ENCODE measurements at places on chromosomes 1 and 21.

DNA sequence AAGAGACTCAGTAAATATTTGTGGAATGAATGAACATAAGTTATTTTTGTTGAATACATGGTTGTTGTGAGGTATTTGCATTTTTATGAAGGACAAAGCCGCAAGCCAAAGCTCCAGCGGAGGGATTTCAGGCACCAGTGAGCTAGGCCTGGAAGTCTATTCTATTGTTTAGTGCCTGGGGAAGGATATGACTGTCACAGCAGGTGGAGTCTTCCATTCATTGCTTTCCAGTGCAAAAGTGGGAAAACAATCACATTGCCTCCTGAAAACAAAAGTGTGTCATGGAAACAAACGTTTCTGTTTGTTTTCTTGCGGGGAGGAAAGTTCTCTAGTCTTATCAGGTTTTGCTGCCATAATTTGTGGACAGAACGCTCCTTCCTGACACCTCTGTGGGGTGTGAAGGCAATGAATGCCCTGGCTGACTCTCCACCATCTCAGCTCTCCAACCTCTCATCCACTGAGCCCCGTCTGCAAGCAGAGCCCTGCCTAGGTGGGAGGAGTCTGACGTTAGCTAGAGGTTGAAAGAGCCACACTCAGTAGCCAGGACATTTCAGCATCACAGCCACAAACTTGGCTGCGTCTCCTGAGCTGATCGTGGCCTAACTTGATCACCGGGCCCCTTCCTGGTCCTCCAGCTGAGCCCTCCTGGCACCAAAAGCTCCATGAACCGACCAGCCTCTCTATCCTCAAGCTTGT, 739.1 kb downstream of the MATN1 start:
- no peak for DNase-seq

- no peak for DNase-seq
These were observed 90.0 kb downstream of the VWA5B1 start for GRCh38 chr1:20380616-20381035.

- no peak for DNase-seq
These were observed 82.4 kb upstream of the C21orf91 start for GRCh38 chr21:17901458-17902079.

DNA sequence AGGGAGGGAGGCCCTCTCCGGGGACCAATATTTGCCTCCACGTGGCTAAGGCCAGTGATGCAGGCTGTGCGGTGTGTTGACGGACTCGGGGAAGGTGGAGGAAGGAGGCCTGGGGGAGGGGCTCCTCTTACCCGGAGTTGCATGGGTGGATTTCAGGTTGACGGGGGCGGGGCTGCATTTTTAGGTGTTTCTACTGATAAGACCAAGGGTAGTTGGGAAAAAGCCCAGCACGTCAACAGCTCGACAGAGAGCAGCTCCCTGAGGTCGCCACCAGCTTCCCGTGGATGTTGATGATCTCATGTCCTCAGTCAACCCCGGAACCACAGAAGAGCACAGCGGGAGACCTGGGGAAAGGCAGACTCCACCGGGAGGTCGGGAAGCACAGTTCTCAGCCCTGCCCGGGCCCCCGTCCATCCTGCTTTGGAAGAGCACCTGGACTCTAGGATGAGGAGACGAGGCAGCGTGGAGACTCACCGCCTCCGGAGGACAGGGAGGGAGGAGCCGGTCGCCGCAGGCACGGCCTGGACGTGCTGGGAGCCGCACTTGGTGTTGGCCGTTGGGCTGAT, 32.9 kb upstream of the COL6A1 start:
- no peak for DNase-seq

GRCh38 chr1:22309572-22309971, 142.1 kb upstream of the ZBTB40 start:
- no peak for DNase-seq
